ENCODE measurements at places on chromosomes 12 and 14.

DNA sequence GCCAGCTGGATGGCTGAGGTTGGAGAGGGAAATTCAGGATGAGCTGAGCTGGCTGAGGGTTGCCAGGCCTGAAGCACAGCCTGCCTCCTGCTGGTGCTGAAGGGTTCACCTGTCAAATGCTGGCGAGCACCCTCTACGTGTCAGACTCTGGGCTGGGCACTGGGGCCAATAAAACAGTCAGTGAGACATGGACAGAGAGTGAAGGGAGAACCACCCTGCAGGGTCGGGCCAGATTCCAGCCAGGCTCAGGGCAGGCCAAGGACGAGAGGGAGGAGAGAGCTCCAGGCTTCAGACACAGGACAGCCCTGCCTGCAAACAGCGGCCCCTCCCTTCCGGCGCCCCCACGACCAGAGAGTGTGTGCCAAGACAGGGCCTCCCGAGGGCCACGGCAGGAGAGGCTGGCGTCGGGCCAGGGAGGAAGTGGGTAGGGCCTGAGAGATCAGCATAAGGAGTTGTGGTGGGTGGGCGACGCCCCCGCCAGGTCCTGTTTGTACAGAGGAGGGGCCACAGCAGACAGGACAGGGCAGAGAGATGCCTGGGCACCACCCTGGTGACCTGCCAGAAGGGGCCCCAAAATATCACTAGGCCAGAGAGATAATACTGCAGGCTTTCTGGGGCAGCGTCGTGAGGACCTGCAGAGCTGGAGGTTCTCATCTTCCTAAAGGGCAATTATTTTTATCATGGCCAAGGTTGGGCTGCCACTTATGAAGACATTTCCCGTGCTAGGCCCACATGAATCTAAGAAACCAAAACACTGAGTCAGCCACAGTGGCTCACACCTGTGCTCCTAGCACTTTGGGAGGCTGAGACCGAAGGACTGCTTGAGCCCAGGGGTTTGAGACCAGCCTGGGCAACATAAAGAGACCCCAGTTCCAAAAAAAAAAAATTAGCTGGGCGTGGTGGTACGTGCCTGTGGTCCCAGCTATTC is 73.1 kb upstream of the GPR68 start:
- DNase-seq = no peak

- DNase-seq = no peak
Observed at GRCh38 chr14:105900398-105901160, 374.2 kb downstream of the TMEM121 start.

DNA sequence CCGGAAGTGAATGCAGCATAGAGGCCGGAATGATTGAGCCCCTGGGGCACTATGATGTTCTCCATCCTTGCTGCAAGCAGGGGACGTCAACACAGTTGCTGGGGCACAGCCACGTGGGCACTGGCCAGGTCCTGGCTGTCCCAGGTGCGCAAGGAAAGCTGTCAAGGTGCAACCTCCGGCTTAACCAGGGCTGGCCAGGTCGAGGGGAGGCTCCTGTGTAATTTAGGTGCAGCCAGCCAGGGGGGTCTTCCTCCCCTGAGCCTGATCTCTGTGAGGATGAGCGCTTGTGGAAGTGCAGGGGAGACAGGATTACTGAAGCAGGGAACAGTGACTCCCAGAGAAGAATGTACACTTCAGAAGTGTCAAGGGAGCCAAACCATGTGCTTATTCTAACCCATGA is 852.8 kb upstream of the TMEM132C start:
- DNase-seq = no peak

GRCh38 chr12:6998715-6999451 is 19.4 kb downstream of the LPCAT3 start:
- DNase-seq = no peak

- DNase-seq = no peak
Observed at GRCh38 chr12:114996382-114996781, 312.4 kb upstream of the TBX3 start.

DNA sequence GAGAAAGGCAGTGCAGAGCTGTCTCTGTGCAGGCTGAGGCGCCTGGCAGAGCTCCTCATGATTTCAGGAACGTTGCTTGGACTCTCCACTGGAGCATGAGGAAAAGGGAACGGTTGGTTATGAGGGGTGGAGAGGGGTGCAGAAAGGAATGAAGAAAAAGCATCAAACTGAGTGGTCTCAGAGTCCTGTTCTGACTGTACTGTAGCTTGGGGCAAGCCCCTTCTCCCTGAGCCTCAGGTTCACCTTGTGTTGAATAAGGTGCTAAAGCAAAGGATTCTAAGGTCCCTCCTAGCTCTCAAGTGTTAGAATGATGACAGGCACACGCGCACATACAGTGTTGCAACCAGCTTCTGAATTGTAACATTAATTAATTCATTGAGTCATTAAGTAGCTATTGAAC is 125.2 kb upstream of the PARP11 start:
- DNase-seq = no peak

DNA sequence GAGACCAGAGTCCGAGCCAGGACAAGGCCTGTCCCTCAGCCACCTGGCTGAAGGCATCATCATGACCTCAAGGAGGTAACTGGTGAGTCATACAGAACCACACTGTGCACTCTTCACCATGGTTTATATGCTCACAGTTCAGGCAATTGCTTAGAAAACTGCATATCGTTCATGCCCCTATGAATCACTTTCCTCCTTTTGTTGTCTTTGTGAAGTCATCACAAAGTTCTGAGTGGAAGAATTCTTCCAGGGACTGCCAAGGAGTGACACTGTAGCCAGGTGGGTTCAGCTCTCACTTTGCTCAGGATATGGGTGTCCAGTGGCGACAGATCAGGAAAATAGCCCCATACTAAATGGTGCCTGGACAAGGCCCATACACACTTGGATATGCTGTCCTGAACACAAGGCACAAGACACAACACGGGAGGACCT is 92.5 kb downstream of the DPF3 start:
- DNase-seq = peak; percentile 85

DNA sequence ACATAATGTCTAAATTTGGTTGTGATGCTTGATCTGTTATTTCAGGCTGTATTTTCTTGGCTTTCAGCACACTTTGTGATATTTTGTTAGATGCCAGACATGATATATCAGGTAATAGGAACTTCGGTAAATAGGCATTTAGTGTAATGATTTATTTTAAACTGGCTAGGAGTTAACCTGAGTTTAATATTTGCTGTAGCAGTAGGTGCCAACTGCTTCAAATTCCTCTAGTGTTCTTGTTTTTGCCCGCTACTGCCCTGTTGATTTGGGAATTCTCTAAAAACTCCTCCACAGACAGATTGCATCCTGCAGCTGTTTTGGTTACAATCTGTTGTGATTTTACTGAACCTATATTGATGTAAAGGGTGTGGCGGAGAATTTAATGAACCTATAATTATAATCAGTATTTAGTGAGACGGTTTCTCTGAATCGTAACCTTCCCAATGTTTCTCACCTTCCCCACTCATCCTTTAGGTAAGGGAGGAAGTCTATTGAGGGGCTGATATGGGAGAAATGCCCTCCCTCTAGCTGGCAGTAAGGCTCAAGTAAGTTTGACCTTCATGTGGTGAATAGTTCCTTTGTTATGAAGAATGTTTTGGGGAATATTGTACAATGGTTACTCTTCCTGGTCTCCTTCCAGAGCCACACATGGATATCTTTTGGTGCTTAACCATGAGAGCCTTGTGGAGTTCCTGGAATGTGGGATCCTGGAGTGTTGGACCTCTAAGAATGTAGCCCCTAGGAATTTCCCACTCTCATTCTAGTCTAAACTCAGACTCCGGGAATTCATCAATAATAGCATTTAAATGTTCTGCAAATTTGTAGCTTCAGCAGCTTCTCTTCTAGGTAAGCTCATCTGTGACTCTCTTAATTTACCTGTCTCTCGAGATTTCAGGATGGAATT is 634.1 kb downstream of the FSCB start:
- DNase-seq = no peak

GRCh38 chr12:106248312-106248845 is 559 bp upstream of the CKAP4 start:
- DNase-seq = no peak

- no peak for DNase-seq
Observed at GRCh38 chr12:109820816-109821381, 12.3 kb downstream of the TRPV4 start.

GRCh38 chr14:96349286-96350075 is 13.7 kb downstream of the ATG2B start:
- no peak for DNase-seq

GRCh38 chr12:3250034-3250433 is 172.9 kb downstream of the TSPAN9 start:
- DNase-seq = no peak

Measured in brain pericyte (primary cell).